ENCODE measurements at places on chromosomes 11 and 22. TPM values are rescaled to one million over a fixed set of nuclear protein-coding genes. Genes with fewer than 3 reads are reported as not detected.

RFPL3 gene
- total RNA-seq = not detected

DNA sequence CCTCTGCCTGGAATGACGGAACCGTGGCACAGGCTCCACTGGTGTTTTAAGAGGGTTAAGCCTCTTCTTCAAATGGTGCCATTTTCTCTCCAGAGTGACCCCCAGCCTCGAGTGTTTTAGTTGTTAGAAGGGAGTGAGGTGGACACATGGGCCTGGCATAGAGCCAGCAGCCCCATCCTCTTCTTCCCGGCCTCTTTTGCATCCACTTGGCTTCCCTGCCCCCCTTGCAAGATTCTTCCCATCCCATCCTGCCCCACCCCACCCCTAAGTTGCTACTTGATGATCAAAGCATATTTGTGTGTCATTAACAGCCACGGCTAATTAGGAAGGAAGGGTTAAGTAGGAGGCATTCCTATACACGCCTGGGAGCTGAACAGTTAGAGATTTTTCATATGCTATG lies 72.3 kb upstream of the CRYBB3 start:
- DNase-seq = no peak

ANGPTL5 gene
- 3.3 TPM for total RNA-seq

DNA sequence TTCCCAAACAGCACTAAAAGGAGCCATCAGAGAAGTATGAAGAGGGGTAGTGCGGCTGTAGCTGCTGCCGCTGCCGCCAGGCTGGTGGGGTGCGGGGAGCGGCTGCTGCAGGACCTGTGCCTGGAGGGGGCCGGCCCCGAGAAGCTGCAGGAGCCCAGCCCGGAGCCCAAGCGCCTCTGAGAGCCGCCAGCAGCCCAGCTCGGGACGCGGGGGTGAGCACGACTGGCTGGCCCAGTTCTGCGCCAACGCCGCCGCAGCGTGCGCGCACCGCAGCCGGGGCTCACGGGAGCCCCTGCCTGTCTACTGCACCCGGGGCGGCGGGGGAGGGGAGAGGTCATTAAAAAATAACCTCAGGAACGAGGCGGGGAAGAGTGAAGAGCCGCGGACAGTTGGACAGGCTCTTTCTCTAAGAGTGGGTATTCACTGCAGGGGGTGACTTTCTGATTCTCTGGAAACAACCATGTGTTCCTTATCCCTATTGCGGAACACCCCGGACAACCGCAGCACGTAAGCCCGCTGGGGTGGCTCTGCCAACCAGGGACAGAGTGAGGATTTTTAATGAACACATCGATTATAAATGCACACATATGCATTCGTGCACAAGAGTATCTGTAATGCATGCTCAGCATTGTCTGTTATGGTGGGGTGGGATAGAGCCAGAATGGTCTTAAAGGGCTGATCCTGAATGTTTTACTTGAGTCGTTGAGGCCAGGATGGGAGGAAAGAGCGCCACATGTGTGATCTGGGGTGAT lies 453 bp downstream of the GAS2 start:
- DNase-seq = no peak

- DNase-seq = no peak
Measured at GRCh38 chr22:17431179-17431578, 61.9 kb downstream of the CECR2 start.

- DNase-seq = no peak
Measured at GRCh38 chr11:77207618-77208313, 79.7 kb downstream of the MYO7A start.

DNA sequence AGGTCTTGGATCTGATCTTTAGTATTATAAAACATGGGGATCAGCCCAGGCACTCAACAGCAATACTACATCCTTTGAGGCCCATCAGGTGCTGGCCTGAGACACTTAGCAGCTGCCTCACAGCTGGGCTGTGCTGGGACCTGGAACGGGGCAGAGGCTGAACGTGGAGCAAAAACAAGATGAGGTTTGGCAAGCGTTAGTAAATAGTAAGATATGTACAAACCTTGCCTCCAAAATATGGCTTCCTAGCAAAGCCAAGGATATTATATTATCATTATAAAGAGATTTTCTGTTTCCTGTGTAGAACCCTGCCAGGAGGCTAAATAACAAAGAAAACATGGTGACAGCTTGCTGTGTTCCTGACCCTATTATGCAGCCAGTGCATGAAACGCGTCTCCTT lies 60.0 kb upstream of the SPON1 start:
- DNase-seq = no peak

DNA sequence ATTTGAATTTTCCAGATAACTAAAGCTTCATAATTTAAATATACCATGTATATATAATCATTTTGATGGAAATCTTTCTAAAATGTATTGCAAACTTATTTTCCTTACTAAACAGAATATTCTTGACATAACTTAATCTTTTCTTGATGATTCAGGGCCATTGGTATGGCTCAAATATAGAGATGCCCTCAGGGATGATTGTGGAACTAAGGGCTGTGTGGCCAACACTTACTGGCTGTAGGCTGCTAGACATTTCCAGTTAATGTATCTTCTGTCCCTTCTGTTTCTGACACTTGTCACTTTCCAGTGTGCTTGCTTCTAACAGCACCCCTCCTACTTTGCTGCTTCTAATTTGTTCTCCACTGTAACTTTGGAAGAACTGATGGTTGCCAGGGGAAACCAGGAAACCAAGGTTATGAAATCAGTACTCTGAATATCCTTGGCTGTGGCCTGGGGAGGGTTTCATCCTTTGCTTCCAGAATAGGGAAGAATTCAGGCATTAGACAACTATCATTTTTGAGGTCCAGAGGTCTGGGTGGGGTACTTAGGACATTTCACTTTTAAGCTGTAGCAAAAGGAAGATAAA lies 697.2 kb downstream of the ETS1 start:
- DNase-seq = no peak

GRCh38 chr11:3959015-3959902 lies 103.8 kb downstream of the STIM1 start:
- DNase-seq = no peak
